Activated effector memory CD4-positive, alpha-beta T cell treated with Interleukin-2 at 50 U/mL for 16 hours (primary cell): ENCODE measurements at places on chromosomes 16 and 17.

DNA sequence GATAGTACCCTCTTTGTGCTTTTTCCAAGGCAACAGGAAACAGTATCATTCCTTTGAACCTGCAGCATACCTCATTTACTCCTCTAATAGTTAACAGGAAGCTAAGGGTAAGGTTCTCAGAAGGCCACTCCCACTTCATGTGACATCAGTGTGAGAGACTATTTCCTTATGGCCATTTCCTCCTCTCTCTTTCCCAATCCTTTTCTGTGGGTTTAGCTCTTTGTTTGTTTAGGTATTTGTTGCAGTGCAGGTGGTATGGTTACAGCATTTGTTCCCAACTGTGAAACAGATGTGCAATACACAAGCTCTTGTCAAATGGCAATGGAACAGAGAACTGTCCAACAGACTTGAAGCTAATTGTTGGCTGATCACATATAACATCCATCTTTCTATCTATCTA lies 14.7 kb downstream of the TMC5 start:
- no peak for DNase-seq

DNA sequence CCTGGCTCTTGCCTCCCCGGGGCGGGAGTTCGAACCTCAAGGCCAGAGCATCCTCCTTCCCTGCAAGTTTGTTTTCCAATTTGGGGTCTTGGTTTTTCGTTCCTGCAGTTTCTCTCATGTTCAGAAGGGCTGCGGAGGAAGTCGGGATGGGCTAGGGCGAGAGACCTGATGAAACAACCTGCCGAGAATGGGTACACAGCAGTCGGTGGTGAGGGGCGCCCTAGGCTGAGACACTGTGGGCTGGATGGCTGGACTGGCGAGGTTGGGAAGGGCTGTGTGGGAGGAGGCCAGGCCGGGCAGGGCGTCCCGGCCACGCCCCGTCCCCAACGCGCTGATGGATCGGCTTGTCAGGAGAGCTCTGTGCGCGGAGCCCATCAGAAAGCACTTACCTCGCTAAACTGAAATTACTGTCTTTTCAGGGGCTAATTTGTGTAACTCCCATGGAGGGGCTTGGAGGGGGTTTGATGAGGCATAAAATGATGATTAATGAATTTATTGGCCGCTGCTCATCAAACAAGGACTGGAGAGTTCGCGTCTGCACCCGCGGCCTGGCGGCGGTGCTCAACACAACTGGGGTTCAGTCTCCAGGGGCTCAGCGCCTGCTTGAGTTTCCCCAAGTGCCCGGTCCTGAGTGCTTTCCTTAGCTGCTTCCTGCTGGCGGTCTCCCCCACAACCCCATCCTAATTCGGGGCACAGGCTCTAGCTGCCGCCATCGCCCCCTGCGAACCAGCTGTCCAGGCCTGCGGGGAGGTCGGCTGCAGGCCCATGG lies 9.0 kb downstream of the IRX5 start:
- no peak for DNase-seq

GRCh38 chr16:3364774-3365427 lies 9.2 kb downstream of the OR2C1 start:
- DNase-seq: peak; percentile 74

DNA sequence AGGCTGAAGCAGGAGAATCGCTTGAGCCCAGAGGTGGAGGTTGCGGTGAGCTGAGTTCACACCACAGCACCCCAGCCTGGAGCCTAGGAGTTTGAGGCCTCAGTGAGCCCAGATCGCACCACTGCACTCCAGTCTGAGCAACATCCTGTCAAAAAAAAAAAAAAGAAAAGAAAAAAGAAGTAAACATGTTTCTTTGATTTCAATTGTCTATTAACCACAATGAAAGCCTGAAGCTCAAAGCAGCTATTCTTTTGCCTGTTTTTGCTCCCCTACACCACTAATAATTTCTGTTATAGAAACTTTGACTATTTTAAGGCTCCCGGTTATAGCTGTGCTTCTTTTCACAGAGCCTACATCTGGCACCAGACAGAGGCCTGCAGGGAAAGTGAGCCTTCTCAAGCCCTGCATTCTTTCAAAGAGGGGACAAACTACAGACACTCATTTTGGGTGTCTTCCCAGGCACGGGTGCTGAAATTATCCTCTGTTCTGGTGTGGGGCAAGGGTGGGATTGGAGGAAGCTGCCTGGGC lies 14.2 kb upstream of the SLC52A1 start:
- peak; percentile 77 for DNase-seq

- no peak for DNase-seq
Observed at GRCh38 chr17:61656721-61657217, 65.8 kb upstream of the NACA2 start.

DNA sequence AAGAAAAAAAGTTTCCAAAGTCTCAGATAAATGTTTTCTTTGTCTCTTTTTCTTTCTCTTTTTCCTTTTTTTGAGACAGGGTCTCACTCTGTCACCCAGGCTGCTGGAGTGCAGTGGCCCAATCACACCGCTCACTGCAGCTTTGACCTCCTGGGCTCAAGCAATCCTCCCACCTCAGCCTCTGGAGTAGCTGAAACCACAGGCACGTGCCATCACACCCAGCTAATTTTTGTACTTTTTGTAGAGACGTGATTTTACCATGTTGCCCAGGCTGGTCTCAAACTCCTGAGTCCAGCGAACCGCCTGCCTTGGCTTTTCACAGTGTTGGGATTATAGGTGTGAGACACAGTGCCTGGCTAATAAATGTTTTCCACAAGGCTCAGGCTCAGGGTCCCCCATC lies 53.3 kb upstream of the KSR1 start:
- no peak for DNase-seq

- no peak for DNase-seq
Observed at GRCh38 chr16:50765861-50766260, 24.0 kb downstream of the CYLD start.

GRCh38 chr16:759110-759910 lies 1.2 kb upstream of the MSLN start:
- DNase-seq: no peak

DNA sequence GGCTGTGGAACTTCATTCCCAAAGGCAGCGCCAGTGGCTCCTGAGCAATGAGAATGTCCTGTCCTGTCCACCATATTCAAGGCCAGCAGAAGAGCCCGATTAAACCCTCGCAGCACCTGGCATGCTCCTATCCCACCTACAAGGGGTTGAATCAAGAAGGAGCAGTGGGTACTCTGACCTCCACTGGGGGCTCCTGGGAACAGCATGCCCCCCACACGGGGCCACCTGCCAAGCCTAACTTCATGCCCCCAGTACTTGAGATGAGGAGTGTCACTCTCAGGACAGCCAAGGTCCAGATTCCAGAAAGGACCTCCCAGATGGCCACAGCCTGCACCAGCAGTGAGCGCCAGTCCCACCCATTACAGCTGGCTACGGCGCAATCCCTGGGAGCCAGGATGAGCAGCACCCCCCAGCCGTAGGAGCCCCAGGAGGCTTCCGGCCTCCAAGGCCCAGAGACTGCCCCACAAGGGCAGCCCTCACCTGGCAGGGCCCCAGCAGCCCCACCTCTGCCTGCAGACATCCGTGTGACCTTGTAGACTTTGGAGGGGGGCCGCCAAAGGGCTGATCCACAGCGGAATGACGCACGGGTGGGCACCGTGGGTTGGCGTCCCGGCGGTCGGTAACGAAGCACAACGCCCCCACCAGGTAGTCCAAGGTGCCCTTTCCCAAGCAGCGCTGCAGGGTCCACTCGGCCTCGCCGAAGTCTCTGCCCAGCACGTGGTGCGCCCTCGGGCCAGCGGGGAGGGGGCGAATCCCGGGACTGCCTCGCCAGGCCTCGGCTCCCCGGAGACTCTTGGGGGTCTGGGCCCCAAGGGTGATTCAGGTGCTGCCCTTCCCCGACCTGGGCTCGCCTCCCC lies 1.0 kb upstream of the MPDU1 start:
- DNase-seq: no peak

GRCh38 chr17:66506641-66507040 lies 204.2 kb downstream of the PRKCA start:
- DNase-seq: no peak

GRCh38 chr16:66740533-66740932 lies 10.9 kb downstream of the DYNC1LI2 start:
- DNase-seq: no peak

GRCh38 chr16:17294856-17295255 lies 175.9 kb downstream of the XYLT1 start:
- DNase-seq: no peak

GRCh38 chr17:60303406-60304099 lies 88.4 kb downstream of the USP32 start:
- DNase-seq: no peak

DNA sequence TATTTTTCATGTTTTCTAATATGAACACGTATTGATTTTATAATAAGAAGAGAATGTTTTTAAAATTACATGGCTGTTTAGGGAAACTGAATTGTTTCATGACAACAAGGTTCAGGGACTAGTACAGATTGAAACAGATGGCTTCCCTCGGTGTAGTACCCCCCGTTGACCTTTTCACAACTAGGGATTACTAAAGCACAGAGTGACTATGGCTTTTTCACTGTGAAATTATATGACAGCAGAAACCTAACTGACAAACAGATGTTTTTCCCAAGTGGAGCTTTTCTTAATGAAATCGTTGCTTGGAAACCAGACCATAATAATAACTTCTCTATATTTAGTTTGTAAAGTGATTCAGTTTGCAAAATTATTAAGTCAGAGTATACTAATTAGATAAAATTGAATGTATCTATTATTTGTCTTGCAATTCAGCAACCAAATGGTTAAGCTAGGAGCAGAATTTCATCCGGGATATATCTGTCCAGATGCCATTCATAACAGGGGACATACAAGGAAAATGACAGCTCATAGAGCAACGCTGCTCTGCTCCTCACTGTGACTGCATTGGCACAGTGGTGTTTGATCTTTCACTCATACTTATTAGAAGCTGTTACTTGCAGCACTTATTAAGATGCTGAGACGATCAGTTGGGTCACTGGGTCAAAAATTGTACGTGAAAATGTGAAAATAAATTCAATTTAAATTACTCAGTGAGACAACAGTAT lies 111.7 kb downstream of the TANGO6 start:
- no peak for DNase-seq

GRCh38 chr16:24773771-24774427 lies 44.4 kb downstream of the TNRC6A start:
- DNase-seq: no peak

GRCh38 chr17:3695129-3695722 lies 729 bp downstream of the P2RX5 start:
- DNase-seq: no peak

- no peak for DNase-seq
Observed at GRCh38 chr16:398561-399339, 1.8 kb downstream of the NME4 start.

DNA sequence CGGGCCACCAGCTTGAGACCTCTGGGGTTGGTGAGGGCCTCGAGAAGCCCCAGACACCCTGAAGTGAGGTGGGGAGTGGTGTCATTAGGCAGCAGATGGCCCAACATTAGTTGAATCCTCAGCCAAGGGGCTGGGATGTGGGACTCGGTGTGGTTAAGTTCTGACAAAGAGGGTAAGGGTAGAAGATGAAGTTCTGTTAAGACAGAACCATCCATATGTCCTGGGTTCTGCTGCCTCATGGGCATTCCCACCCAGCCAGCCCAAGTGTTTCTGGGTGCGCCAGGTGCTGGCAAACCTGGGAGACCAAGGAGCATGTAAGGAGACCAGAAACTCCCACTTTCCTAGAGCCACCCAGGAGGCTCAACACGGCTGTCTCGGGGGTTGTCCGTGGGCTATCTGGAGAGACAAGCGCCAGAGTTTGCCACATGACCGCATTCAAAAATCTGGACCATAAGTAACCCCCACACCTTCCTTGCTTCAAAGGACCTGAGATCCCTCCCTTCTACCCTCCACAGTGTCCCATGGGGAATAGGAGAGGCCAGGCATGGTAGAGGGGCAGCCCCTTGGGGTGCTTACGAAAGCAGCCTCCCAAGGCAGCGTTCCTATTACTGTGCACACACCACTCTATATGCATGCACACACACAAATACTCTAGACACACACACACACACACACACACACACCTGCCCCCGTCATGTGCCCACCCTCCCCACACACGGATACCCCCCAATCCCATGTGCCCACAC lies 128.7 kb downstream of the C16orf78 start:
- DNase-seq: no peak

DNA sequence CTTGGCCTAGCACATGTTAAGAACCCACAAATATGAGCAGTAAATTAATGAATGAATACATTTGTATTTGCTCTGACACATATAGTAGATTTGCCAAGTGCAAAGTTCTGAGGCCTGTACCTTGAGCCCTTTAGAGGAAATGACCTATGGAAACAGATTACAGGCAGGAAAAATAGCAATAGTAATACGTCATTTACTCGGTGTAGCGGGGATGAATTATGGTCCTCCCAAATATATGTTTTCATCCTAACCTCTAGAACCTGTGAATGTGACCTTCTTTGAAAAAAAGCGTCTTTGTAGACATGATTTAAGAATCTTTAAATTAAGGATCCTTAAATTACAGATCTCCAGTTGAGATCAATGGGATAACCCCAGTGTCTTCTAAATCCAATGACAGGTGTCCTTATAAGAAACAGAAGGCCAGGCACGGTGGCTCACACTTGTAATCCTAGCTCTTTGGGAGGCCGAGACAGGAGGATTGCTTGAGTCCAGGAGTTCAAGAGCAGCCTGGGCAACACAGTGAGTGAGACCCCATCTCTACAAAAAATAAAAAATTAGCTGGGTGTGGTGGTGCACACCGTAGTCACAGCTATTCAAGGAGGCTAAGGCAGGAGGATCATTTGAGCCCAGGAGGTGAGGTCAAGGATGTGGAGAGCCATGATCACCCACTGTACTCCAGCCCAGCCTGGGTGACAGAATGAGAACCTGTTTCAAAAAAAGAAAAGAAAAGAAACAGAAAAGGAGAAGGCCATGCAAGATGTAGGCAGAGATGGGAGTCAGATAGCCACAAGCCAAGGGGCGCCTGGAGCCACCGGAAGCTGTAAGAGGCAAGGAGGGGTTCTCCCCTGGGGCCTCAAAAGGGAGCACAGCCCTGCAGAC lies 5.1 kb upstream of the ITPRIPL2 start:
- no peak for DNase-seq

DNA sequence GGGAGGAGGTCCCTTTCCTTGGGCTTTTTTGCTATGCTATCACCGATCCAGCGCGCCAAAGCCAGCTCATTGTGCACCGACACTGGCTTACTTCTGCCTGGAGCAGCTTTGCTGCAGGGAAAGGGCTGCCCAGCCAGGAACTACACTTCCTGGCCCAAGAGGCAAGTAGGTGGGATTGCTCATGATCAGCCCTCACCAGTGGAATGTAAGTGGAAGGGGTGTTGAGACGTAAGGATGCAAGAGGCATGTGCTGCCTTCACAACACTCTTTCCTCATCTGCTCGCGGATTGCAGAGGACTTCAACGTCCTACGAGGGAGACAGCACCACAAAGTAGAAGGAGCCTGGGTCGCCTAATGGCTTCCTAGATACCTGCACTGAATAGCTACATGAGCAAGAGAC lies 104.3 kb upstream of the FOXF1 start:
- DNase-seq: no peak

DNA sequence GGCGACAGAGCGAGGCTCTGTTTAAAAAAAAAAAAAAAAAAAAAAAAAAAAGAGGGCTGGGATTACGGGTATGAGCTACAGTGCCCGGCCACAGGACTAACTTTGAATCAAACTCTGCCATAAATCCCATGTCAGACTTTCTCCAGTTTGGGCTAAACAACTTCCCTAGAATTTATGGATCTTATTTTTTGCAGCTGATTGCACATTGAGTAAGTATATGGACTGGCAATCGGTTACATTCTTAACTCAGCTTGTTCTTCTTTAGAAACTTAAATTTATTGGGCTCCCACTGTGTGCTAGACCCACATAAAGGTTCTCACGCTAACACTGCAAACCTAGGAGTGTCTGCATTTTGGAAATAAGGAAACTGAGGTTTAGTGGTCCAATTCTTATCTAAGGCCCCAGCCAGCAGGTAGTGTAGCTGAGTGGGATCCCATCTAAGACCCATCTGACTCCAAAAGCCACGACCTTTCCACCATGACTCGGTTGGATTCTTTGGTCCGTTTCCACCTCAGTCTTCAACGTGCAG lies 718 bp upstream of the CBFB start:
- no peak for DNase-seq
